ENCODE measurements at places on chromosomes 2 and 18.

GRCh38 chr2:240462073-240462706 is 26.7 kb downstream of the GPC1 start:
- no peak for DNase-seq

DNA sequence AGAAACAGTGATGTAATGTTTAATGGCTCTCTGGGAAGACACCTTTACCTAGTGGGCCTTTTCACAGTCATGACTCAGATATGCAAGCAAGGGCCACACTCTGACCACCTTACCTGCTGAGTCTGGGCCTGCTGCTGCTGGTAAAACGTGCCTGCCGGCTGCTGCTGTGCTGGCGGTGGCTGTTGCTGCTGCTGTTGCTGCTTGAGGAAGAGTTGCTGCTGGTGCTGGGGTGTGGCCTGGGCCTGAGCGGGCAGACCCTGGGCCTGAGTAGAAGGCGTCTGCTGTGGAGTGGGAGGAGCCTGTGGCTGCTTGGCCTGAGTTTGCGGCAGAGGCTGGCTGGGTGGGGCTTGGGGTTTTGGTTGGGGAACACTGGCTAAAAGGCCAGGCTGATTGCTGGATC is 81.6 kb upstream of the NFU1 start:
- no peak for DNase-seq

GRCh38 chr2:52390651-52391050 is 1358.7 kb upstream of the NRXN1 start:
- no peak for DNase-seq

- no peak for DNase-seq
Measured at GRCh38 chr2:134234535-134234934, 19.3 kb upstream of the MGAT5 start.

DNA sequence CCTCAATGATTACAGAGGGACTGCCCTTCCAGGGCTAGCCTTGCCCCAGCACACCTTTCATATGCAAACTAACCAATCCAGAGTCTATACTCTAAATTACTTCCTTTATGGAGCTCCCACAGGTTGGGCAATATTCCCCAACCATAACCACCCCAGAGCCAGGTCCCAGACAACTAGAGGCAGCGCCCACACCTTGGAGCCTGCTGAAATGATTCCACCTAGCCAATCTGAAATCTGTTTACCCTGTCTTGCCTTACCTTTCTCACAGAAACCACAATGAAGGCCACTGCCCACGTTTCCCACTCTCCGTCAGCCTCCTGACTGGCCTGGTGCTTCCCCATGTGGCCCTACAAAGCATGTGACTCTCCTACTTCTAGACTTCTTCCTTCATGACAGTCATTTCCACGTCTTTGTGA is 62.0 kb downstream of the REEP1 start:
- DNase-seq = no peak

- no peak for DNase-seq
Measured at GRCh38 chr2:36951574-36951973, 14.8 kb downstream of the STRN start.

- no peak for DNase-seq
Measured at GRCh38 chr2:160299540-160299939, 99.5 kb upstream of the ITGB6 start.

GRCh38 chr2:94986392-94986963 is 39.0 kb upstream of the MAL start:
- peak; percentile 31 for DNase-seq

DNA sequence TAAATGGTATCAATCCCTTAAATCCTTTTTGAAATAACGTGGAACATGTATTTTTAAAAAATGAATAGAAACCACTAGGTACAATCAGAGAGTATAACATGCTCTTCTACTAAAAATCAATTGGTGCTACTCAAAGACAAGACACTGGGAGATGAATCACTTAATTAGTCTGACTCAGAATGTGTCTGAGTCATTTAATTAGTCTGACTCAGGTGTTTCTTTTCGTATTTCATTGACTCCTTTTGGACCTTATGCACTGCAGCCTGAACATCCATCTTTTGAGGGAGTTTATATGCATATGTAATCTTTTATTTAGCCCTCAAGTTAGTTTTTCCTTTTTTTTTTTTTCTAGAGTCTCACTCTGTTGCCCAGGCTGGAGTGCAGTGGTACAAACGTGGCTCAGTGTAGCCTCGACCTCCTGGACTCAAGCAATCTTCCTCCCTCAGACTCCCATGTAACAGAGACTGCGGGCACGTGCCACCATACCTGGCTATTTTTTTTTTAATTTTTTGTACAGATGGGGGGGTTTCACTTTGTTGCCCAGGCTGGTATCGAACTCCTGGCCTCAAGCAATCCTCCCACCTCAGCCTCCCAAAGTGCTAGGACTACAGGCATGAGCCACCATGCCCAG is 26.5 kb downstream of the PPP4R3B start:
- DNase-seq = no peak

GRCh38 chr2:222769941-222770340 is 90.9 kb upstream of the ACSL3 start:
- no peak for DNase-seq

DNA sequence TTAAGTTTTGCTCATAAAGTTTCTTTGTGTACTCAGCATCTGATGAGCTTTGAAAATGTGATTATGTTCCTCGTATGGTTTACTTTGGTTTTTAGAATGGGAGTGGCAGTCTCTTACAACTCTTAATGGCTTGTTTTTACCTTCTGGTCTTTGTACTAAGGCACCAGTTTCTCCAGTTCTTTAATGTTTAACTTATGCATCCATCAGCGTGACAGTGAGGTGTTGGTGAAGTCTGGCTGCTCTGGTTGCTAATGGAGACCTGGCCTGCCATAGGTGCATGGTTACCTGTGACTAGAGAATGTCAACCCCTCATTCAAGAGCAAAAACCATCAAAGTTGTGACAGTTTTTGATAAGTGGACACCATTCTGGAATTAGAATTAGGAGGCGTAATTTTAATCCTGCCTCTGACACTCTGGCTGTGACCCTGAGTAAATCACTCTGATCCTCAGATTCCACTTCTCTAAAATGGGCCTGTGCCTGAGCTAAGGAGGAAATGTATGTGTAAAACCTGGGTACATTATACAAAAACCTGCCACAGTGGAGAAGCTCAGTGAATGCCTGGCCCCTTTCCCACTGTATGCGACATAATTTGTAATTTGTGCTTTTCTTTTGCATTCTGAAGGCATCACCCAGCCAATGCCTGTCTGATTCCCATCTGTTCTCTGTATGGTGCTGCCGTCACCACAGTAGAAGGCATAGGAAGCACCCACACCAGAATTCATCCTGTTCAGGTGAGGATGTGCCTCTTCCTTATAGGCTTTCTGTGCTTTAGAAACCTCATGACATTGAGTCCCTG is 11.2 kb downstream of the AOX1 start:
- no peak for DNase-seq

DNA sequence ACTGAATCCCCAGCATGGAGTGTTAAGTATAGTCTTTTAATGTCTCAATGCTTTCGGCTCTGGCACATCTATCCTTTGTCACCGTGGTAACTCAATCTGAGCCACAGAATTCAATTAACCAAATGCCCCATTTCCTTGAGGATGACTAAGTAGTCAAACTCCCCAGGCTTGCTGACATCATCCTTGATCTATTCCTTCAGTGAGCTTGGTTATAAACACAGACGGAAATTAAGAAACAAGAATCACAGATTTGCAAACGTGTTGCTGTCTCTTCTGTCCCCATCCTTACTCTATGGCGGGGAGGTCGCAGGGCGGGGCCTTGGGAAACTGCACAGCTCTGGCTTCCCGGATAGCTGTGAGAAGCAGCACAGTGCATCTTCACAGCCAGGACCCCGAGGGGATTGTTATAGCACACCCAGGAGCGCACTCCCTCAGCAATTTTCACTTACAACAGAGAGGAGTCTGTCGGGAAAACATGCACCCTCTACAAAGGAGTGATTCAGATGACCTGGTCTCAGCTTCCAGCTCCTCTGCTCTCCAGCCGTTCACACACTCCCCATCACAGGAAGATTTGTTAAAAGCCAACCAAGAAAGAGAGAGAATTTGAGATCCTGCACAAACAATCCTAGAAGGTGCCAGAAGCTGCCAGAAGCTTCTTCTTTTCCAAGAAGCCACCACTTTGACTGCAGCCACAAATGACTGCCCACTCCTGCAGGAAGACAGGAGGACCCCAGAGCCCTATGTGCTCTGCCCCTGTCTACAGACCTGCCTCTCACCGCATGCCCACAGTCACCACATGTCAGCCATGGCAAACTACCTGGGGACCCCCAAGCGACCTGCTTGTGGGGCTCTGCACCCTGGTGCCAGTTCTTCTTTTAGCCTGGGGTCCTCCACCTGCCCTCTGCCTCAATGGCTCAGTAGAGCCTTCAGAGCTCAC is 44.9 kb upstream of the YWHAQ start:
- DNase-seq = no peak
